ENCODE measurements at places on chromosomes 6 and 20.

GRCh38 chr20:15931897-15932296 is 641.4 kb downstream of the KIF16B start:
- DNase-seq, result no peak

- peak; percentile 57 for DNase-seq
These were observed 12.8 kb downstream of the NFATC2 start for GRCh38 chr20:51529758-51530157.

- no peak for DNase-seq
These were observed 80.2 kb downstream of the PREP start for GRCh38 chr6:105322499-105323225.

DNA sequence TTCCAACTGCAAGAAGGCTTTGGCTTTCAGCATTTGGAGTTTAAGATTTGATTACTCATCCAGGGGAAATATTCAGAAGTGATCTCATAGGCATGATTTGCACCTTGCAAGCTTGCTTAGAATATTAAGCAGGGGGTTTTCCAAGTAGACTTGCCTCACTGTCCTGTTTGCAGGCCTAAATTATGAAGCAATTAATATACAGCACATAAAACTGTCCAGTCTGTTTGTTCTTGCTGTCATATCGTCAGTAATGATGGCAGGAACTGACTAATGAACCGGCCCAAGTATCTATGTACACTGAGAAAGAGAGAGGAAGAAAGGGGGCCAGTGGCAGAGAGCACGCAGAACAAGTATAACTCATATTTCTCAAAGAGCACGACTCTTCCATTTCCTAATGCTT is 212.5 kb upstream of the SUPT3H start:
- peak; percentile 64 for DNase-seq

- no peak for DNase-seq
These were observed 18.3 kb upstream of the NTSR1 start for GRCh38 chr20:62690261-62690820.
